ENCODE measurements at places on chromosomes 12 and 14.
A peak's percentile ranks its signal among the peaks of the same experiment; 100 is the strongest.

DNA sequence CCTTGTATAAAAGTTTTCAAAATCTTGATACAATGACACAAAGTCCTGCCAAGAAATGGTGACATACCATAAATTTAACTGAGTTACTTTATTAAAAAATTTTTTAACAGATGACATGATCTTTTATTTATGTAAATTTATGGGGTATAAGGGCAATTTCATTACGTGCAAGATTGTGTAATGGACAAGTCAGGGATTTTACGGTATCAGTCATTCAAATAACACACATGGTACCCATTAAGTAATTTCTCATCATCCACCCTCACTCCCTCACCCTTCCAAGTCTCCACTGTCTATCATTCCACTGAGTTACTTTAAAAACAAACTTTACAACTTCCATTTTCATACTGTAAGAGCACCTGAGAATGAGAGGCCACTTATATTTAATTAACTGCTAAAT is 37.4 kb downstream of the SPTLC2 start:
- DNase-seq, result no peak

- no peak for DNase-seq
Observed at GRCh38 chr12:65430571-65431306, 152.3 kb downstream of the MSRB3 start.

DNA sequence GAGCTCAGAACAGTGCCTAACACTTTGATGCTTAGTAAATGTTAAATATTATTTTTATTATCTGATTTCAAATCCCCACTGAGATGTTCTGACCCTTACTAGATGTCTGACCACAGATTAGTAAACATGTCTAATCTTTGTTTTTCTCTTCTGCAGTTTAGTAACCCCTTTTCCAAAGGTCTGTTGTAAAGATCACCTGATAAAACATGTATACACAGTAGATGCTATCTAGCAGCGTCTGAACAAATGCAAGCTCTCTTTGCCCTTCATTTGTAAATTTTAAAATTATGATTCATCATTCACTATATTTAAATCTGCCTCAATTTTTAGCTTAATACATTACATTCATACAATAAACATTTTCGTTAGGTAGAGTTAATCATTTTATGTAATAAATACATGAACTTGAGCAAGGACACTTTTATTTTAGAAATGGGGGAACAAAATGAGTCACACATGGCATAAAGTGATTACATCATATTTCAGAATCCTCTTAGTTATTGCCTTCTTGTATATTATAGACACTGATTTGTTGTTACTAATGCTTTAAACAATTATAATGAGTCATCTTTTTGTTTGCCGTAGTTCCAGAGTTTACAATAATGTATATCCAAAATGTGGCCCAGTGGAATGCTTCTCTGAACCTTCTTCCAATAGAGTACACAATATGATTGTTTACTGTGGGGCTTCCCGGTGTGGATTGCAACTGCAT is 1.7 kb upstream of the OR4K5 start:
- no peak for DNase-seq

GRCh38 chr12:91356405-91356804 is 173.8 kb upstream of the DCN start:
- DNase-seq, result no peak

- no peak for DNase-seq
Observed at GRCh38 chr14:25868521-25869314, 729.1 kb downstream of the NOVA1 start.

- no peak for DNase-seq
Observed at GRCh38 chr12:47886510-47887240, 18.1 kb downstream of the VDR start.

- DNase-seq, result no peak
Observed at GRCh38 chr14:60657456-60658210, 8.4 kb upstream of the SIX1 start.

DNA sequence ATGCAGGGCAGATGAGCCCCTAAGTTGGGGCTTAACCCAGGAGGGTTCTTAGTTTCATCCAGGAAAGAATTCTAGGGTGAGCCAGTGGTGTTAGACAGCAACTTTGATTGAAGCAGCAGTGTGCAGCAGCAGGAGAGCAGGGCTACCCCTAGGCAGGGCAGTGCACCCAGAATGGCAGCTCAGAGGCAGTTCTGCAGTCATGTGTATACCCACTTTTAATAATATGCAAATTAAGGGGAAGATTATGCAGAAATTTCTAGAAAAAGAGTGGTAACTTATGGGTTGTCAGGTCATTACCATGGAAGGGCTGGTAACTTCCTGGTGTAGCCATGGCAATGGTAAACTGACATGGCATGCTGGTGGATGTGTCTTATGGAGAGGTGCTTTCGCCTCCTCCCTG is 297.5 kb downstream of the PCNX1 start:
- DNase-seq, result no peak

DNA sequence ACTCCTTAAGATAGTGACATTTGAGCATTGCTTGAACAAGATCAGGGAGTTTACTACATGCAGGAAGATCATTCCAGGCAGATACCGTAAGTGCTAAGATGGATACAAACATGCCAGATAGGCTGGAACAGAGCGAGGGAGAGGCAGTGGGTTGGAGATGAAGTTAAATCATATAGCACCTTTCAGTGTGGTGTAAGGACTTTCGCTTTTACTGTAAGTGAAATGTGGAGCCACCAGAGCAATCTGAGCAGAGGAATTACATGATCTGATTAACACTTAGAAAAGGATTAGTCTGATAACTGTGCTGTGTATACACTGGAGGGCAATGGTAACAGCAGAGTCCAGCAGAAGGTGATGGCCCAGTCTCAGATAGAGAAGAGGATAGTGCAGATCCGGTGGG is 163.0 kb upstream of the SSTR1 start:
- DNase-seq, result no peak

DNA sequence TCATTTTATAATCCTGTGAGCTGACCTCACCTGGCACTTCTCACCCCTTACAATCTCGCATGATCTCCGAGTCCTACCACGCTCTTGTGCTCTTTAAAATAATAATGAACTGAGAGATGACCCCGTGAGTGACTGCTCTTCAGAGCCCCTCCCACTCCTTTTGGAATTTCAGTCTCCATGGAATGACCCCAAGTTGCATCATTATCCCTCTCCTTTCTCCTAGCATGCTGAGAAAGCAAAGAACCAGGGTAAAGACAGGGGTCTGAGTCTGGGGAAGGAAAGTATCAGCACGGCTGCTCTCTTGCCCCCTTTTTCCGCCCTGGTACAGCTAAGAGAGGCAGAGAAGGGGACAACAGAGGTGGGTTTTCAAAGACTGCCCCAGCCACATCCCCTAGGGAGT is 178.3 kb upstream of the PLEKHA5 start:
- DNase-seq, result no peak

GRCh38 chr14:96038920-96039632 is at the start of gene C14orf132:
Gene C14orf132, plus strand, starts transcription at chr14:96039362. Its CDS starts 139 bp downstream, at chr14:96039501.
- DNase-seq, result peak; percentile 46

- DNase-seq, result no peak
Observed at GRCh38 chr14:69910871-69911270, 31.7 kb downstream of the SMOC1 start.

- peak; percentile 67 for DNase-seq
Observed at GRCh38 chr12:116547955-116548501, 11.2 kb upstream of the MAP1LC3B2 start.

DNA sequence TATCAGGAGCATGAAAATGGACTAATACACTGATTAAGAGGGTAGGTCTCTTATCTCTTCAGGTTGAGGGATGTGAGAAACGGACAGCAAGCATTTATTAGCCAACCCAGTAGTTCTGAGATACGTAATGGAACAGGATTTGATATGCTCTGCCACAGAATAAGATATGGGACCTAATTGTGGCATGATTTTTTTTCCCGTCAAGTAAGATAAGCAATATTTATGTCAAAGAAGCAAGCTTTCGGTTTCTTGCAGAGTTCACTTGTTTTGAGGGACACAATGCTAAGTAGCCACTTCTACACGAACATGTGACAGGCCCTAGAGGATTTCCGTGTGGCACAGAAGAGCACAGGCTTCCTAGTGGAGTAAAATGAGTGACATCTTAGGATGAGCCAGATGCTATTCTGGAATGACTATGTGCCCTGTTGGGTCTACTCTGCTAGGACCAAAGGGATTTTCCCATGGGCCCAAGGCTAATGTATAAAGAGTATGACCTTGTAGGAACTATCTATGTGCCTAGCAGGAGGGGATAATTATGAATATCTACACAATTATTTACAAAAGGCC is 57.9 kb downstream of the SLC38A1 start:
- peak; percentile 28 for DNase-seq

GRCh38 chr12:46065412-46066166 is 75.2 kb upstream of the SCAF11 start:
- DNase-seq, result no peak

DNA sequence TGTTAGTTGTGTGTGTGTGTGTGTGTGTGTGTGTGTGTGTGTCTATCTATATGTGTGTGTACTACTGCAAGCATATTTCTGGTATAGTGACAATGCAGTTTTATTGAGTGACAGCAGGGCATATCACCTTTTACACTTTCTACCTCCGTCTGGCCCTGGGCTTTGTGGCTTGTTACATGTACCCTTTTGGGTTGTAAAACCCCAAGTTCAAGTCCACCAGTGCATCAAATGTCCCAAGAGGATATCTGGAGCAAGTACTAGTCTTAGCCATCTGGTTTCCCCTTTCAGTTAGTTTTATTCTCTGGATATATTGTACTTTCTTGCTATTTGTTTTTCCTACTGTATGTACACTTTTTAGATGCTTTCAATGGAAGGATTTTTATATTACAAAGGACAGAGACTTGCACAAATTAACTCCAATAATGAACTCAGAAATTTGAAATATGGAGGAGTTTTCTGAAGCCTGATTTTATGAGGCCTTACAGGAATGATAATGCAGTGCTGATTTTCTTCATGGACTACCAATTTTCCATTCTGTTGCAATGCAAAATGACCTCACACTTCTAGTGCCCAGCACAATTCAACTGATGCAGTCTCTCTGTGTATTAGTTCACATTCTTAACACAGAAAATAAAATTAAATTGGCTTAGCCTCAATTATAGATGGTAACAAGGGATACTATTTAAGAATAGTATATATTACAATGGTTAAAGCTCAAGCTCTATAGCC is 29.1 kb downstream of the SLC16A7 start:
- peak; percentile 4 for DNase-seq

GRCh38 chr12:115700896-115701465 is 576.5 kb downstream of the MED13L start:
- DNase-seq, result no peak

DNA sequence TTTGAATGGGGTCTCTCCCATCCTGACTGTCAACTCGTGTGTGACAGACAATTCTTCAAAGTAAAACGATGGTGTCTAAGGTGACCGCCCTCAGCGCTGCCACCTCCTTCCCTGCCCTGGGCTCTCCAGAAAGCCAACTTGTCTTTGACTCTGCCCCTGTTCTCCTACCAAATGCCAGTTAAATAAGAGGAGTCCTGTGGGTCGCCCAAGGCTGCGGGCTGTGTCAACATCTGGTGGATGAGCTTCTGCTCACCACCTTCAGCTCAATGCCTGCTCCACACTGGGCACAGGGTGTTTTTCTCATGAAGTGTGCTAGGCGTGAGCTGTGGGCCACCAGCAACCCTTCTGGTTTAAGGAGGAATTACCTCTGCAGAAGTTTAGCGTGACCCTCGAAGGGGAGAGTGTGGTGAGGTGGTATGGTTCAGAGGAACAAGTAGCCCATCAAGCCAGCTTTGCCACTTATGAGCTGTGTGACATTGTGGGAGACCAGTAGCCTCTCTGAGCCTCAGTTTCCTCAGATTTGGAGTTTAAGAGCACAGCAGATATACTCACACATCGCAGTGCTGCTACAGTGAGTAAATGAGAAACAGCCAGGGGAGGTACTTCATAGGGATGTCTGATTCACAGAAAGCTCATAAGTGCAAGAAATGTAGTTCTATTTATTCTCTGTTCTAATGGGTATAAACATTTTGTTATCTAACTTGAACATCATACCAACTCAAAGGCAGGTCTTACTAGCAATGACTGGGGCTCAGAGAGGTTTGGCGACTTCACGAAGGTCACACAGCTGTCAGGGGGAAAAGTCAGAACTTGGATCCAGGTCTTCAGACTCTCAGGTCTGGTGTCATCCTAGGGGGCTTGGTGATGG is 12.1 kb downstream of the SERPINA1 start:
- DNase-seq, result no peak

DNA sequence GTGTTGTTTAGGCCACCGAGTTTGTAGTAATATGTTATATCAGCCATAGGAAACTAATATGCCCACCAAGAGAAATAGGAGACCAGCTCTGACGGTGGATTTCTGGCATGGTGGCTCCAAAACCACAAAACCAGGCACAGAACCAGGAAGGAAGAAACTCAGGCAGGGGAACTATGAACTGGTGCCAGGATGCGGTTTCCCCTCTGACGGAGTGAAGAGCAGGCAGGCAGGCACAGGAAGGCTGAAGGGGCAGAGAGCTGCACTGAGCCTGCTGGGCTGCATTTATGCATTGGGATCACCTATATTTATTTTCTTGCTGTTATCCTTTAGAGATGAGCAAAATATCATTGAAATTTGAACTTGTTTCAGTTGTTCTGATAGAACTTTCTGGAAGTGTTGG is 479.4 kb downstream of the VRK1 start:
- peak; percentile 14 for DNase-seq

DNA sequence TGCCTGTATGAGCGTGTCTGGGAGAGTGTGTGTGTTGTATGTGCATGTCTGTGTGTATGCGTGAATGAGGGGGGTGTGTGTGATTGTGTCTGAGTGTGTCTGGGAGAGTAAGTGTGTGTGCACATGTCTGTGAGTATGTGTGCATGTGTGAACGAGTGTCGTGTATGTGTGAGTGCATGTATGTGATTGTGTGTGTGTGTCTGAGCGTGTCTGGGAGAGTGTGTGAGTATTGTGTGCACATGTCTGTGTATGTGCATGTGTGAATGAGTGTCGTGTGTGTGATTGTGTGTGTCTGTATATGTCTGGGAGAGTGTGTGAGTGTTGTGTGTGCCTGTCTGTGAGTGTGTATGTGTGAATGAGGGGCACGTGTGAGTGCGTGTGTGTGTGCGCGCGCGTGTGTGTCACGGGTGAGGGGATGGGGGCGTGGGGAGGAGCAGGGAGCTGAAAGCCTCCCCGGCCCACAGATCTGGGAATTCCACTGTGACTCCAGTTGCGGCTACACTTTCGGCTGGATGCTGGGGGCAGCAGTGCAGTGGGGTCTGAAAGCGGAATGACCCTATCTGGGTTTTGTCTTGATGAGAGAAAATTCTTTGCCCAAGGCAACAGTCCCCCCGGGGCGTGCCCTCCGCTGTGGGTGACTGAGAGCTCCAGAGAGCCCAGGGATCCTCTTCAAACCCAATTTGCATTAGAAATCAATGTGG is 138.1 kb upstream of the MED13L start:
- DNase-seq, result no peak

DNA sequence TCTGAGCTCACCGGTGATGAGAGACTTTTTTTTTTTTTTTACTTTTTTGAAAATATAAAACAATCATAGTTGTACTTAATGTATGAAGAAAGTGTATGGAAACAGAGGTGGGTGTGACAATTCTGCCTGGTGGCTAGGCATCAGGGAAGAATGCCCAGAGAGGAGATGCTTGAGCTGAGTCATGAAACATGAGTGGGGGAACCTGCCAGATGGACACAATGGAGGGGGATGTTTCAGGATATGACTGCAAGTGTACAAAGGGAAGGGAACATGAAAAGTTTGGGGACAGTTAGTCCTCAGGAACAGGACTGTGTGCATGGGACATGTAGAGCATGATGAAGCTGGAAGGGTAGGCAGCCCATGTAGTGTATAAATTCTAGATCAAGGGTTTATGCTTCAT is 274.2 kb upstream of the E2F7 start:
- no peak for DNase-seq

- DNase-seq, result no peak
Observed at GRCh38 chr12:96314723-96315122, 85.5 kb downstream of the CDK17 start.
